ENCODE measurements at places on chromosomes 6 and 20.

DNA sequence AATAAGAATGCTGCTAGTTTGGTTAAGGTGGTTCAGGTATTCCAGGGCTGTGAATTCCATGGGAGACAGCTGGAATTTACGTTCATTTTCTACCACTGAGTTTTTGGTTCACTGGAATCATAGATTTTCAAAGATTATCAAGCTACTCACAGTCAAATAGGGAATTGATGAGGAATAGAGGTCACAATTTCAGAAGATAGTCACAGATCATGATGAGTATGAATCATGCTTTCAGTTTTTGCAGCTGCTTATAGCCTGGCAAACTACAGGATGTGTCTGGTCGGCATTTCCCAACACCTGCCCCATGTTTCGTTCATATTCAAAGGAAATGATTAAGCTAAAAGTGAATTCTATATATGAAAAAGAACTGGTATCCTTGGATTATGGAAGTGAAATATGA lies 58.7 kb downstream of the BCKDHB start:
- DNase-seq: no peak

DNA sequence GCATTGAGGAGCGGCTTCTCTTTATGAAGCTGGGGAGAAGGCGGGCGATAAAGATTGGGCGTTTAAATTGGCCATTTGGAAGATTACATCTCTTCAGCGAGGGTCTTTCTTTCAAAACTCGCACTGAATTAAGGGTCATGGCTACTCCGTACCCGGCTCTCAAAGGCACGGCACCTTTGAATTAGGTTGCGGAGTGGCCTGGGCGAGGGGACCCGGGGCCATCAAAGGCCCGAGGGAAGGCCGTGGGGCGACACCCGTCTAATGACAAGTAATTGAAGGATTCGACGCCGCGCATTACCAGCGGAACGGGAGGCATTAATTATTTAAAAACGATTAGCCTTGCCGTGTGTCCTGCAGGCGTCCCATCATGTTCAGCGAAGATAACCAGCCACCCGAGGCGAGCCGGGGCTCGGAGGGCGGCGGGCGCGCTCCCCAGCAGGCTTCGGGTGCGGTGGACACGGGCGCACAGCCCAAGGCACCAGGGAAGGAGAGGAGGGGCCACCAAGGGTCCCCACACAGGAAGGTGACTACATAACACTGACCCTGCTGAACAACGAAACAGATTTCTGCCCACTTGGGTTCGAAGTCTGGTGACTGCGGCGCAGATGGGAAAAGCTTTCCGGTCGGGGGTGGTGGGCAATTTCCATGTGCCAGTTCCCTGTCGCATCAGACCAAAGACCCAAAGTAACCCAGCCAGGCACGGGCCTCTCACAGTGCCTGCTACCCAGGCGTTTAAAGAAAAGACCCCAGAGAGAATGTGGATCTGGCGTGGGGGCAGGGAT lies 7.4 kb downstream of the FOXA2 start:
- no peak for DNase-seq

DNA sequence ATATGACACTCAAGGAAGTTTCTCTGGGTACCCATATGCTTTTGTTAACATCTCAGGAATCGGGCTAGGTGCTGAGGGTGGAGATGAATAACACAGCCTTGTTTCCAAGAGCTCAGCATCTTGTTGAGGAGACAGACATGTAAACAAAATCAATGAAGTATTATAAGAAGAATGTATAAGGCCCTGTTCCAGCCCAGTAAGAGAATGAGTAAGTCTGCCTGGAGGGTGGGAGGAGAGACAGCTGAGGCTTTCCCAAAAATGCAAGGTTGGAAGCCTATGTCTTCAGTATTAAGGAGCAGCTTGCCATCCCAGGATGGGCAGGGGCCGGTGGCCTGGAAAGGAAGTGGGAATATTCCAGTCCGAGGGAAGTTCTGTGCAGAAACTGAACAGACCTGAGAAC lies 615.3 kb upstream of the BTBD3 start:
- DNase-seq: no peak

GRCh38 chr20:34715384-34715783 lies 11.2 kb downstream of the TP53INP2 start:
- DNase-seq: no peak

GRCh38 chr20:42795111-42795695 lies 394.5 kb downstream of the PTPRT start:
- no peak for DNase-seq

DNA sequence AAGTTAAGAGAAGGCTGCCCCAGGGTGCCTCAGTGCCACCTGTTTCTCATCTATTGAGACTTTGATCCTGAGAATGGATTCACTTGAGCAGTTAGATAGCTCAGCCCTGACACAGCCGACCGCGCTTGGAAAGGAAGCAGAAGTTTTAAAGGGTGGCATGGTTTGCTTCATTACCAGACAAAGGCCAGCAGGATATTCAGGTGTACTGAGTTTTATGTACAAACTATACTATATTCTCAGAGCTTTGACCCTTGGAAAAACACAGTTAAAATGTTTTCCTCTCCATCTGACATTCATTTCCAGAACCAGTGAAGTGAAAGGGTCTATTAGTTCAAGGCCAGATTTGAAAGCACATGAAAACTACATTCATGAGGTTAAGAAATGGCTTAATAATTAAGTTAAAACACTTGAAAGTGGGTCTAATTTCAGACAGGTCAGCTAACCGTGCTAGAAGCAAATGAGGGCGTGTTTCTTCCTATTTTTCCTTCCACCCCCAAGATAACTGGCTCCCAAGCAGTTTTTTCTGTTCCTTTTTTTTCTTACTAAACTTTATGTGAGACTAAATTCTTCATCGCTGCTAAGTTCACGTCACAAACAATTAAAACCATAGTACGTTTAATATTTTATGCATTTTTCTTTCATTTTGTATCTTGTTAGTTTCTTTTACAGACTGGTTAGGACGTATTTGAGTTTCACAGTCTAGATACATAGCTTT lies 385.3 kb upstream of the SOX4 start:
- DNase-seq: no peak

DNA sequence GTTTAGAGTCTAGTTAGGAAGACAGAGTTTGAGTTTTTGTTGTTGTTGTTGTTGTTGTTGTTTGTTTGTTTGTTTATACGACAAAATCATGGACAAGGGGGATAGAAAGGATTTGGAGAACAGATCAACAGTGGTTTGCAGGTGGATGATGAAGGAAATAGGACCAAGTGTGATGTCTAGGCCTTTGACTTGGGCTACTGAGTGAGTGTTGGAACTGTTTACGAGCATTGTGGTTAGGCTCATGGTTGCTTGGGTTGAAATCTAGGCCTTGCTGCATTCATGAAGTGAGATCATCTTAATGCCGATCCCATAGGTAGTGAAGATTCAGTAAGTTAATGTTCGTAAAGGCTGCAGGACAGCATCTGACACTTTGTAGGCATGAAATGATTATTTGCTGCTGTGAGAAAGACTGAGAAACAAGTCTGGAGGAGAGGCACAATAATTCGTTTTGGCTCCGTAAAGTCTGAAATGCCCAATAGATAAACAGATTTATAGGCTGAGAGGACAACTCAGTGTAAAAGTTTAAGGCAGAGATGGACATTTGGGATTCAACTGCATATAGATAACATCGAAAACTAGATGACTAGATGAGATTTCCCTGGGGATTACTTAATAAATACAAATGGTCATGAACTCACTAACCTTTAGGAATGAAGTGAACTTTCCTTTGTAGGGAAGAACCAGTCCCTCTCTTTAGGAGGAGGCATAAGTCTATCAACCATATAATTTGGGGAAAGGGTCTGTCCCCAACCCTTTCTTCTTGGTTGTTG lies 70.0 kb downstream of the HDDC2 start:
- no peak for DNase-seq

GRCh38 chr6:163913045-163913444 lies 498.5 kb downstream of the QKI start:
- DNase-seq: no peak

GRCh38 chr6:109295109-109295773 lies 87.0 kb downstream of the CD164 start:
- DNase-seq: no peak

DNA sequence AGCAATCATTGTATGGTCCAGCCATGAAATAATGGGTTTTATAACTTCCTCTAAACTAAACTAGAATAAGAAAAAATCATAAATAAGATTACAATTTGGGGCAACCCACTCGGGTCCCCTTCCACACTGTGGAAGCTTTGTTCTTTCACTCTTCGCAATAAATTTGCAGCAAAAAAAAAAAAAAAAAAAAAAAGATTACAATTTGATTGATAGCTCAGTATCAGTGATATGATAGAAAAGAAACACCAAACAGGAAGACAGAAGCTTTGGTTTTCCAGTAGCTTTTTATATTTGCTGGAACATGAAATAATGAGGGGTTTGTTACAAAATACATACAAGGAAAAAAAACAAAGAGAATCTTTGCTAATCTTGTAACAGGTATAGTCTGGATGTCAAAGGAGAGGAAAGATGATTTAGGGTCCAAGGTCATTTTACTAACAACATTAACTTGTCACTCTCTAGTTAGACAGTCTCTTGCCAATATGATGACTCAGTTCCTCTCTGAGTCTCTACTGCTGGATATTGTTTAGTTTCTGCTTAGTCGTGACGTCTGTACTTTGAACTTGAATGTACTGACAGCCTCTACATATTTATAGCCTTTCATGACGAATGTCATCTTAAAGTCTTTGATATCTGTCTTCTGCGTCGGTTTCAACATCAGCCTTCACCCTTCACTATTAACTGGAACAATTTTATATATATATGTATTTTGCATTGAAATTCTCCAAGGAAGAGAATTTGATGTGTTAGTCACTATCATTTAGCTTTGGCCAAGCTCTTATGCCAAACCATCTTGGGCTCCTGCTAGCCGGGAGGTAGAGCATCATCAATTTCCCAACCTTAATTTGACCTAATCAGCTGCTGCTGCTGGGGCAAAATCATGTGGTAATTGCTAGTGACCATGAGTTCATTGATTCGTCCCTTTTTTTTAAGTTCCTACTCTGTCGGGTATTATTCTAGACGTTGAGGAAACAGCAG lies 213.1 kb upstream of the STXBP5 start:
- no peak for DNase-seq

DNA sequence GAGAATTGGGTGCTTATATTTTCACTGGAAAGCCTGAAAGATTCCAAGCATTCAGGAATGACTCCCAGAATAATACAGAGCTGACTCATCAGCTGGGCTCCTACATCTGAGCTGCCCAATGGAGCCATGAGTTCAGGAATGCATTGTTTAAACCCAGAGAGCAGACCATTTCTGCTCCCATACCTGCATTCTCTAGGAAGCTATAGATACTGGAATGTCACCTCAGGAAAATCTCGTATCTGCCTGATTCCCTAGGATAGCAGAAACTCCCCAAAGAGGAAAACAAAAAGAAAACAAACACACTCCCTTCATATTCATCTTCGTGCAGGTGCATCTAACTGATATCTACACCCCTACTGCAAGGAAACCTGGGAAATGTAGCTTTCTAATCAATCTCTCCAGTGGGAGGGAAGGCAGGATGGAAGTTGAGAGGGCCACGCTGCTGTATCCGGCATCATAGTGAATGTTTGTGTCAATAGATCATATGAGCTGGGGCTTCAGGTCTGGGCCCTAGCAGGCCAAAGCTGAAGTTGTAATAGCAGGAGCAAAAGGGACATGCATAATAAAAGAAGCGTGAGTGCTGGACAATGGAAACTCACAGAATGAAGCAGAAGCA lies 8.2 kb upstream of the SLC2A12 start:
- DNase-seq: no peak

GRCh38 chr6:89050155-89050554 lies 30.4 kb upstream of the PNRC1 start:
- DNase-seq: no peak

- DNase-seq: no peak
Observed at GRCh38 chr20:47136782-47137181, 219.7 kb downstream of the ZMYND8 start.

DNA sequence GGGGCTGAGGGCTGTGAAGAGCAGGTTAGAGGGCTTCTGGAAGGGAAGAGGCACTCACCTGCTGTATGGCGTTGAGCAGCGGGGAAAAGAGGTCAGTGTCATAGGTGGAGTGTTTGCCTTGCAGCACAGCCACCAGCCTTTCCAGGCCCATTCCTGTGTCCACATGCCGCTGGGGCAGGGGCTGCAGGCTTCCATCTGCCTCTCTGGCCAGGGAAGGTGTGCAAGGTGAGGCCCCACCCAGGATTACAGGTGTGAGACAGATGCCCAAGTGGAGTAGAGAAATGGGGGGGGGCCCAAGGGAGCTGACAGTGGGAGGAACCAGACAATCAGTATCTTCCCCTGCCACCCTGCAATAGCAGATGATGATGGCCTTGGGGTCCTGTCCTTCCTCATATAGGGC lies 2.9 kb downstream of the AARS2 start:
- DNase-seq: no peak

GRCh38 chr6:38370653-38371601 lies 268.8 kb downstream of the BTBD9 start:
- DNase-seq: no peak

DNA sequence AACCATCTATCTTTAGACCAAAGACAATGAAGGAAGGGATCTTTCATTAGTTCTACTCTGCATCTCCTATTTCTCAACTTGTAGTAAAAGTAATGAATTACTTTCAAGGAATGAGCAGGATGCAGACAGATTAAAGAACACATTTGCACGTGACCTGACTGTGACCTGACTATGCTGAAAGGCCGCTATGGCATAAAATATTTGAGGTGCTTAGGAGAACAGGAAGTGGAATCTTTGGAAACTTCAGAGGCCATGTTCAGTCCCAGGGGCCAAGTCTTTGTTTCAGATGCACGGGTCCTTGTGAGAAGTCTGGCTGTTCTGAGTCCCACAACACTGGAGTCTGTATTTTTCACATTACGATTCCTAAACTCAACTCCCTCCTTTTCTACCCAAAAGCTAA lies 41.0 kb downstream of the NINL start:
- DNase-seq: no peak

- no peak for DNase-seq
Observed at GRCh38 chr20:16609066-16609465, 35.8 kb upstream of the KIF16B start.

DNA sequence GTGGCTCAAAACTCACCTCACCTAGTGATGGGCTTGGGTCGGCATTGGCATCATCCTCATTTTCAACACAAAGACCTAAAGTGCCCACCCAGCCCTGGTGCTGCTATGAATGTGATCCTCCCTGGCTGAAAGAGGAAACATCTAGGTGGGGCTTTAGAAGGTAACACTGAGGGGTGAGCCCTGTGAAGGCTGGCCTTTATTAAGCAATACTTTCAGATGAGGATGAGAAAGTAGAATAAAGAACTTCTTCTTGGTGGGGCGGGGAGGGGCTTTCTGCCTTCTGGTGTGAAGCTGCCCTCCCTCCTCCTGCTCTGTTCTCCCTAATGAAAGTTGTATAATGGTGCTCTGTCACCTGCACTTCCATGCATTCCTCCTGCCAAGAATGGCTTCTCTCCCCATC lies 133.0 kb upstream of the TRAF3IP2 start:
- no peak for DNase-seq

DNA sequence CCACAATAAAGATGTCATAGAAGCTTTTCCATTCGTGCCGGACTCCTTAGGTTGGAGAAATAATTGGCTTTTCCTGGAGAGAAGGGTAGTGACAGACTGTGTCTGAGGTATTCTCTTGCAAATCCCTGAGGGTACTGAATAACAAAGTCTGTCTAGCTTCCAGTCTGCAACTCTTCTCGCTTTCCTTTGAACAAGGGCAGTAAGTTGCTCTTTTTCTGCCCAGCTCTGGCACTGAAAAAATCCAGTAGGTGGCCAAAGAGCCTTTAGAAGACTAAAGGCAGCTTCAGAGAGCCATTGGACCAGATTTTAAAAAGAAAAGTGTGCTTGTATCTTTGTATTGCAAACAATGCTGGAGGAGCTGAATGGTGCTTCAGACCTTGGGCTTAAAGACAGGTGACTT lies 20.7 kb upstream of the RREB1 start:
- DNase-seq: no peak

- no peak for DNase-seq
Observed at GRCh38 chr20:37390503-37390890, 44.6 kb downstream of the SRC start.

- DNase-seq: no peak
Observed at GRCh38 chr20:35511814-35512420, 17.5 kb downstream of the C20orf173 start.

Measured in effector memory CD4-positive, alpha-beta T cell (primary cell).